ENCODE measurements at places on chromosomes 7 and 10.

DNA sequence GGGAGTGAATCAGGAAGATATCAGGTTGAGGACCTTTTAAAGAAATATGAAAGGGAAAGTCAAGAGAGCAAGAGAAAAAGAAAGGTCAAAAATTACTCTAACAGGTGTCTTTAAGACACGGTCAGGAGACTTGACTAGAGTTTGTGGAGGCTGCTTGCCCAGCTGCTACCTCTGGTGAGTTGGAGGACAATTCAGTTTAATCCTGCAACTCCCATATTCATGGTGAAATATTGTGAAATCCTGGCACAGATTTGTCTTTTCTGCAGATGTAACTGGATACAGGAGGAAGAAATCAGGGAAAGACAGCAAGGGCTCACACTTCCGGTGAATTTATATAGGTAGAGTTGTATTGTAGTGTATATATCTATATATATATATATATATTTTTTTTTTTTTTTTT lies 93.5 kb downstream of the AKAP9 start:
- no peak for DNase-seq

DNA sequence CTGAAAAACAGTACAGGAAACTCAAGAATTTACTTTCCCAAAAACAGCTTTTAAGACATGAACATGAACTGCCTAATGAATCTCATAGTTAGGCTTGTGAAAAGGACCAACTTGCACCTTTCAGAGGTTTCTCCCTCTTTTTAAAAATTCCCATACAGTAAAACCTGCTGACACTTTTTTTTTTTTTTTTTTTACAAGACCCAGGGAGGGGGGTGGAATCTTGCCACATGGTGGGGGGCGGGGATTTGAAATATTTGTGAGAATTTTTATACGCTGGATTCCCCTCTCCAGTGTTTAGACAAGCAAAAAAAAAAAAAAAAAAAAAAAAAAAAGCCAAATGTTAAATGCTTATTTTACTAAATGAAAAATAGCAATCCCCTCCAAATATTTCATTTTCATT lies 57.4 kb downstream of the HIBADH start:
- no peak for DNase-seq

DNA sequence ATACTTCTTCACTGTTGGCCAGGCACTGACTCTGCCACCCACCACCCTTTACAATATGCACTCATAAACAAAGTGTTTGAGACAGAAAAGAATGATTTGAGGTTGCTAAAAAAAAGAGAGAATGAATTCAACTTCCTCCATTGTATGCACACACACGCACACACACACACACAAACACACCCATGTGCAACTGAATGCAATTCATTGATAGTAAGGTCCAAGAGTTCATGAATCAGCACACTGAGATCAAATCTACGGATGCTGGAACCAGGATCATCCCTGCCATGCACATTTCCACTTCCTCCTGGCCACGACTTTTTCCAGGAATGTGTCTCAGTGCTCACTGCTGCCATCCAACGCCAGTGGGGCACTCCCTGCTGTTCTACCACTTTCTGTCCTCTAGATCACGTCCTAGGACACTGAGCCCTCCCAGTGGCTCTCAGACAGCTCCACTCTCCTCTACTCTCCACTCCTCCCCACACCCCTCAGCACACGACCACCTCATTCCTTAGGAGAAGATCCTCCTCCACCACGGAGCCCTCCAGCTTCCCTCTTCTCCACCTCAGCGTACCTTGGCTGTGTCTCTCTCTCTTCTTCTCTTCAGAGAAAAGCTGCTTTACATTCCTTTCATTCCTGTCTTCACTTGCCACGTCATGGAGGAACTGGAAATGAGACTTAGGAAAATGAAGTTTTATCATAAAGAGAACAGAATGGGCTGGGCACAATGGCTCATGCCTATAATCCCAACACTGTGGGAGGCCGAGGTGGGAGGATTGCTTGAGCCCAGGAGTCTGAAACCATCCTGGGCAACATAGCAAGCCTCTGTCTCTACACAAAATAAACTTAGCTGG lies 12.0 kb upstream of the TMEM213 start:
- no peak for DNase-seq

GRCh38 chr10:118175148-118175547 lies 128.4 kb upstream of the RAB11FIP2 start:
- no peak for DNase-seq

- DNase-seq: no peak
Observed at GRCh38 chr7:85070967-85071628, 115.8 kb downstream of the SEMA3D start.

- no peak for DNase-seq
Observed at GRCh38 chr10:28661035-28661434, 16.3 kb upstream of the BAMBI start.

DNA sequence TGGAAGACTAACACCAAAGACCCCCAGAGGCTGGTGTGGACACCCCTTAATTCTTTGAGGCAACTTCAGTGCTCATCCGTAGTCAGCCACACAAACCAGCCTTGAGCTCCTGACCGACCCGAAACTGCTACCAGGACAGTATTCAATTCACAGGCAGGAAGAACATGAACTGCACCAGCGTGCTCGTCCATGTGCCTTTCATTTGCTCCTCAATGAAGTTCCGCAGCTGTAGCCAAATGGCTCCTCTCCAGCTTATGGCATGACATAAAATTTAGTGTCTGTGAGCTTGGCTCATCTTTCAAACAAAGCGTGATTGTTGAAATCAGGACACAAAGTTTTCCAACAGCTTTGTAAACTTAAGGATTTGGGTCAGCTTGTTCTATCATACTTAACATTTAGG lies 144.1 kb upstream of the FAM171A1 start:
- no peak for DNase-seq

GRCh38 chr10:119643306-119644204 lies 7.6 kb upstream of the BAG3 start:
- no peak for DNase-seq

All from esophagus squamous epithelium (tissue), 5 donors.